Stimulated activated CD4-positive, alpha-beta T cell treated with anti-CD3 and anti-CD28 coated beads, TNF-alpha, amount 100 ng/mL, for 4 hours (primary cell): ENCODE measurements at places on chromosomes 3 and 15.
A peak's percentile ranks its signal among the peaks of the same experiment; 100 is the strongest.

DNA sequence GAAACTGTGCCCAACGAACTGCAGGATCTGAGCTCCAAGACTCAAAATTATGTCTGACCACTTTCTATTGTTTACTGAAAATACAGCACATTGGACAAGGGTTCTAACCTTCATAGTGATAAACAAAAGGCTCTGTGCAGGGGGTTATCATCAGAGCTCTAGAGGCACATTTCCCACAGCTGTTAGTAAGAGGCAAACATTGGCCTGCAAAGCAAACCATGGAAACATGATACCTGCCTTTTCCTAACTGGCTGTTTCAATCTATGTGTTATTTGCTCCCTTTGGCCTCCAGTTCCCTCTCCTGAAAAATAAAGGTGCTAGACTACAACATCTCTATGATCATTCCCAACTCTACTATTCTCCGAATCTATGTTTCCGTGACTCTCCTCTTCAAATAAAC lies 159.7 kb upstream of the ARHGEF26 start:
- DNase-seq, result no peak

GRCh38 chr3:195105389-195105788 lies 165.6 kb downstream of the XXYLT1 start:
- no peak for DNase-seq

GRCh38 chr15:20340331-20340811 lies 201.2 kb downstream of the GOLGA6L6 start:
- DNase-seq, result no peak

DNA sequence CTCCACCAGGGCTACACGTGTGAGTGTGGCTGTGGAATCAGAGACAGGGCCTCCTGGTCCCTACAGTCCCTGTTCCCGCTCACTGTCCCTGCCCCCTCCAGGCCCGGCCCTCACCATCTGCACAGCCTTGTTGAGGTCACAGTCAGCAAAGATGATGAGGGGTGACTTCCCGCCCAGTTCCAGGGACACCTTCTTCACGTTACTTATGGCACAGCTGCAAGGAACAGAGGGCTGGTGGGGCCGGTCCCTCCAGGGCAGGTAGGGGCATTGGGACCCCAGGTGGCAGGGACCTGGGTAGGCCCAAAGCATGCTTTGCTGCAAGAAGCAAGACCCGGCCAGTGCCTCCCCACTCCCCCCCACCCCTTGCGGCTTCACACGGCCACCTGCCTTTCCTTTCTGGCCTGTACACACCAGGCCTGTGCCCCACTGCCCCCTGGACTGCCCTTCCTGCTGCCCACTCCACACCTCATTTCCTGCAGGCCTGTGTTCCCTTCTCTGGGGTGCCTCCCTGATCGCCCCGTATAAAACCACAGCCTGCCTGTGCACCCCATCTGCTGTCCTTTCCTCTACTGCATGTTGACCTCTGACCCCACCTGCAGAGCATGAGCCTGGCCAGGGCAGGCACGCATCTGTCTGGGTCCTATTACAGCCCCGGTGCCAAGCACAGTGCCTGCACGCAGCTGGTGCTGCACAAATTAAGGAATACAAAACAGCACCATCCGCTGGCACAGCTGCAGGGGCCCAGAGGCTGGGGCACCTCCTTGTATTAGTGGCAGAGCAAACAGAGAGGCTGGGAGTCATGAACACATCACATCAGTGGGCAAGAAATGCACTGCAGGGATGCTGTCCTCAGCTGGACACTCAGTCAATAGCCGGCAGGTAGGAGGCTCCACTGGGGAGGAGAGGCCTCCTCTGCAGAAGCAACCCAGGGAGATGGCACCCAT lies 30.8 kb upstream of the SLC41A3 start:
- DNase-seq, result no peak

DNA sequence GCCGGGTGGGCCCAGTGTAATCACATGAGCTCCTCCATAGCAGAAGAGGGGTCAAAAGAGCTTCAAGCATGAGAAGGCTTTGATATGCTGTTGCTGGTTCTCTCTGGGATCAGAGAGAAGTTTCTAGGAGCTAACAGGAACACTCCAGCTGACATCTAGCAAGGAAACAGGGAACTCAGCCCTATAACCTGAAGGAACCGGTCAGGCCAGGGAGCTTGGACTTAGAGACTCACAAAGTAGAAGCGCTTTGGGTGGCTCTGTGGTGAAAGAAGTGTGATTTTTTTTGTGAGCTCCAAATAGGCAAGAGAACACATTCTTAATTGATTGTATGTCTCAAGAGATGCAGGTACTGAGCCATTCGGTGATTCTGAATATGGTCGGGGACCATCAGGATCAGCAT lies 26.2 kb upstream of the EPHB1 start:
- DNase-seq, result no peak

- no peak for DNase-seq
These were observed 9.7 kb upstream of the ARHGEF26 start for GRCh38 chr3:154111365-154111935.

DNA sequence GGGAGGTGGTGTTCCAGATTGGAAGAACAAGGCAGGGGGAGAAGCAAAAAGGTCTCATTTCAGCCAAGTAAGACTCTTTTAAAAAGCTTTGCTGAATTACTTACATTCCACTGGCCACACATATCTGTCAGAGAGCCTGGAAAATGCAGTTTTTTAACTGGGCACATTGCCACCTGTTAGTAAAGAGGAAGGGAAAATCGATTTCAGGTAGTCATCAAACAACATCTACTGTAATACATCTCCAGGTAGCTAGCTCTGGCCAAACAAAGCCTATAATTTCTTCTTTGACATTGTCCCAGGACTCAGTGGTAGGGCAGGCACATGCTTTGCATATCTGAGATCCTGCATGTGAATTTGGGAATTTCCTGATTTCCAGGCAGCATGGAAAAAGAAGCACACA lies 480.7 kb upstream of the SUCLG2 start:
- no peak for DNase-seq

GRCh38 chr3:152554980-152555379 lies 280.0 kb upstream of the P2RY1 start:
- no peak for DNase-seq

DNA sequence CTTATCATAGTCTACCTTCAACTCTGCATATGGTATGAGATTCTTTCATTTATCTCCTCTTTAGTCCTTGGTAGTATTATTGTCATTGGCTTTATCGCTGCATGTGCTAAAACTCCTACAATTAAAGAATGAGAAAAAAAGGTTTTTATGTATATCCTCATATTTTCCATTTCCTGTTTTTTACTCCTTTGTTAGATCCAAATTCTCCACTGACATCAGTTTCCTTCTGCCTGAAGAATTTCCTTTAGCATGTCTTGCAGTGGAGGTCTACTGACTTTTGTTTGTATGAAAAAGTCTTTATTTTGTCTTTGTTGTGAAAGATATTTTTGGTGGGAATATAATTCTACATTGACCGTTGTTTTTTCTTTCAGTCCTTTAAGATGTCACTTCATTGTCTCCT lies 81.0 kb upstream of the TNIK start:
- DNase-seq, result no peak

DNA sequence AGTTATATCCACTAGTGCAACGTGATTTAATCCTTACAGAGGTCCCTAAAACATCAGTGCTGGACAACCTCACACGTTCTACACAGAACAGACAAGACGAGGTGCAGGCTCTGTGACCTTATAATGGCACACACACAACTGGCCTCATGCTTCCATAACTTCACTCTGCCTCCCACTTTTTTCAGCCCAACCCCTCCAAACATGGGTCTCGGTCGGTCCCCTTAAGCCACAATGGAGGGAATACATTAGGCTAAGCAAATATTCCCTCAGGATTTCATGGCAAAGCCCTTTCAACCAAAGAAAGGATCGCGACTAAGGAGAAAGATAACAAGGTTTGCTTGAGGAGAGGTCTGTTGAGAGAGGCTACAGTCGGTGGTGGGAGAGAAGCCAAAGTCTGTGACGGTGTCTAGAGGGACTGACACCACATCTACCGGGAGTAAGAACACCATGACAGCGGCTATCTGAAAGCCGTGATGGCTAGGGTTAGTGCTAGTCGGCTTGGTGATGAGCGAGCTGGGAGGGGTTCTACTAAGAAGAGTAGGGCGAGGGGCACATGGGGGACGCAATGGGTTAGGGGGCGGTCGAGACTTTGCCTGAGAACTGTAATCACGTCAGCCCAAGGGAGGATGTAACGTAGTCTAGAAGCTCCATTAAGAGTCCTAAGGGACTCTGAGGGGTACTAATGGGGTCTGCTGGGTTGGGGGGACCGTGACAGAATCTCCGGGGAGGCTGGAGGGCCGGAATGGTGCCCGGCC lies 1.0 kb downstream of the MYO9A start:
- DNase-seq, result peak; percentile 2

- DNase-seq, result no peak
These were observed 26.6 kb downstream of the RFT1 start for GRCh38 chr3:53103397-53104296.

- DNase-seq, result no peak
These were observed 4.1 kb downstream of the FBN1 start for GRCh38 chr15:48641416-48641815.

DNA sequence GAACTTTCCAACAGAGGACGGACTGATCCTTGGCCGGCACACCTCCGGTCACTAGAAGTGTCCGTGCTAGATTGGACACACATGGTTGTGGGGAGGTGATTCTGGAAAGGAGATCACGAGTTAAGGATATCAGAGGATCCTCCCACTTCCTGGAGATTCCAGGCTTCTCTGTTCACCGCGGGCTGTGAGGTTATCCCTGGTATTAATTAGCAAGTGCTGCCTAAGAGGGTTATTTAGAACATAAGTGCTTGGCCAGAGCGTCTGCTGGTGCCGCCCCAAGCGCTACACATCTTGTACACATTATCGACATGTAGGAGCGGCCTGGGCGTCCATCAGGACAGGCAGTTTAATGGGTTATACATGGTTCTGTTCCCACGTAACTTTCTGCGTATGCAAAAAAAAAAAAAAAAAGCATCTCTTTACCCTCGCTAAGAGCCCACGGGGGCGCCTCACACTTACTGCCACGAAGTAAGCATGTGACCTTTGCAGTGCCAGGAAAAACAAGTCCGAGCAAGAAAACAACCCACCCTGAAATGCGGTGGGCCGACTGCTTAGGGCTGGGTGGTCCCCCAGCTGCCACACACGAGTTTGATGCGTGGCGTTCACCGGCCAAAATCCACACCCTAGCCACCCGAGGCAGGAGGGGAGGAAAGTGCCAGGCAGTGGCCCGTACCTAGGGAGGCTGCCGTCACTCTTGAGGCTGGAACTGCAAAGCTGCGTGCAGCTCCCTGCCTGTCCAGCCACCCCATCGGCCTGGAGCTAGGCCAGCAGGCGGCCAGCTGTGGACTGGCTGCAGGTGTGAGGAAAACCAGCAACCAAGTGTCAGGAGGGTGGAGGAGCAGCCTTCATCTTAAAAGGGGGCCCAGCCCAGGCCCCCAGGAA lies 78.0 kb downstream of the CPN2 start:
- DNase-seq, result no peak

DNA sequence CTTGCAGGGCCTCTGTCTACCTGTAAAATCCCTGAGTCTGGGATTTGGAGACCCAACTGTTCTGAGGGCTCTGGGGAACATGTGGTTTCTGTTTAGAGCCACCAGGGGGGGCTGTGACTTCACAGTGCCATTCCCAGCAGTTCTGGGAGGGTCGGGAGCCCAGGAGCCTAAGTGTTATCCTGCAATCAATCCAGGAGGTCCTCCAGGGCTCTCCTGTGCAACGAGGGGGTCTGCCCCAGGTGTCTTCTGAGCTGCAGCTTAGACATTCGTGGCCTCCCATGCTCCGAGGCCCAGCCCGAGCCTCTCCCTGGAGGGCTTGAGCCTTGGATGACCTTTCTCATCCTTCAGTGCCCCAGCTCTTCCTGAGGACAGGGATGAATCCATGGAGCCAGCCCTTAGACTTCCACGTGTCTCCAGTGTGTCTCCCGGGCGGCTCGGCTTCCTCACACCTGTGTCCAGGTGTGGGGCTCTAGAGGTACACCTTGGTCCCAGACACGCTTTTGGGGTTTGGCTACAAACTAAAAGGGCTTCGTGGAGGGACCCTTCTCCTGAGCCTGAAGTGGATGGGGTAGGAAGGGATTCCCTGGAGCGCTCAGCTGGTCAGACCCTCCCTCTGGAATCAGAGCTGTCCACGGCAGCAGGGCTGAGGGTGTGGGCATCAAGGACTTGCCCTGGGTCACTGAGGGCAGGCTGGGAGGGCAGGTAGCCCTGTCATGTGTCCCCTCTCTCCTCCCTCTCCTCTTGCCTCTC lies 20.3 kb upstream of the ABTB1 start:
- no peak for DNase-seq

- DNase-seq, result no peak
These were observed 26.3 kb downstream of the CHST2 start for GRCh38 chr3:143145906-143146305.

DNA sequence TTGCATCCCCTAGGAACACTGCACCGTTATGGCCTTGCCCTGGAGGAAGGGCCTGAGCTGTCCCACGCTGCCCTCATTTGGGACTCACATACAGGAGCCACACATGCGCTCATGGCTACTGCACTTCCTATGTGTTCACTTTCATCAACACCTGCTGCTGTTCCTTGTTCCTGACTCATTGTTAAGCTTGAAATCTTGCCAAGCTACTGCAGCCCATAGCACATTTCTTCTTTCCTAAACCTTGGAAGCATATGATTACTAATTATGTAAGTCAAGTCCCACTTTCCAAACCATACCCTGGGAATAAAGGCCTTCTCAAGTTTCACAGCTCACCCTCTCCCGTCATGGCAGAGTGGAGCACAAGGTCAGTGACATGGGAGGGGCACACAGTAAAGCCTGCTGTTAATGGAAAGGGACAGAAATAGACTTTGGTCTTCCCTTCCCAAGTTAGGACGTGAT lies 307.9 kb downstream of the CLSTN2 start:
- no peak for DNase-seq

GRCh38 chr3:195168009-195168762 lies 102.8 kb downstream of the XXYLT1 start:
- DNase-seq, result no peak

DNA sequence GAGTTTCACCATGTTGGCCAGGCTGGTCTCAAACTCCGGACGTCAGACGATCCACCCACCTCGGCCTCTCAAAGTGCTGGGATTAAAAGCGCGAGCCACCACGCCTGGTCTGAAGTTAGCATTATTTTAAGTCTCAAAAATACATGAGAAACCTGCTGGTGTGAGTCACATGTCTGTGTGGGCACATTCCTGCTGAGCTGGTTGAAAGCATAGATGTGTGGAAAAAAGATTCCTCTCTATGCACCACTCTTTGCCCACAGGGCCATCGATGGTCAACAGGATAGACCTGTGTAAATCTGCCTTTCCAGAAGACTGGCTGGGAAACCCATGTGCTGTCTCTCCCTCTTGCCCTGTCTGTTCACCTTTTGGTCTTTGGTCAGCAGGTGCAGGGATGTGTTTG lies 63.5 kb downstream of the CHRD start:
- DNase-seq, result no peak

DNA sequence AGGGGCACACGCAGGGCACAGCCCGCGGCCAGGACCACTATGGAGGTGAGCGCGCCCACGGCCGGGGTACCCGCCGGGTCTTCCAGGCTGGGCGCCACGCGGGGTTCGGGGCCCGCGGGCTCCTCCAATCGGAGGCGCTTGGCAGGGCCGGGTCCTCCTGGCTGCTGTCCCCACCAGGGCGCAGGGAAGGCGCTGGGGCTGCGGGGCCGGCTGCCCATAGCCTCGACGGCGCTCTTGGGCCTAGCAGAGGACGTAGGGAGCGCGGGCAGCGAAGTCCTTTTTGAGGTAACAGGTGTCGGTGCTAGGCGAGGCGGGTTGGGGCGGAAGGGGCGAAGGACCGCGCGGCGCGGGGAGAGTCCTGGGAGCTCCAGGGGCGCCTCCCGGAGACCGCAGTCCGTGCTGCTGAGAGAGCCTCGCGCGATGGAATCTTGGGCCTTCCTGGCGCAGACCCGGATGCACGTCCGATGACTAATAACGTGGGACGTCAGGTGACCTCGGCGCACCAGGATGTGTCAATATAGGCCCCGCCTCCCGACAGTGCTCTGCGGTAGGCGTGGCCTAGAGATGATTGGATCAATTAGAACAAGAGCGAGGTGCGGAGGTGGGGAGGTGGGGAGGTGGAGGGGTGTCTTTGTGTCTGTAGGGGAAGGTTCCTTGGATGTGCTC lies at the start of gene PRR23A:
Gene PRR23A, minus strand, starts transcription at position 218 of the 666 bp plus-strand sequence. Its CDS starts 0 bp downstream, at position 218.
- no peak for DNase-seq
